ENCODE measurements at places on chromosomes 6 and 20.

DNA sequence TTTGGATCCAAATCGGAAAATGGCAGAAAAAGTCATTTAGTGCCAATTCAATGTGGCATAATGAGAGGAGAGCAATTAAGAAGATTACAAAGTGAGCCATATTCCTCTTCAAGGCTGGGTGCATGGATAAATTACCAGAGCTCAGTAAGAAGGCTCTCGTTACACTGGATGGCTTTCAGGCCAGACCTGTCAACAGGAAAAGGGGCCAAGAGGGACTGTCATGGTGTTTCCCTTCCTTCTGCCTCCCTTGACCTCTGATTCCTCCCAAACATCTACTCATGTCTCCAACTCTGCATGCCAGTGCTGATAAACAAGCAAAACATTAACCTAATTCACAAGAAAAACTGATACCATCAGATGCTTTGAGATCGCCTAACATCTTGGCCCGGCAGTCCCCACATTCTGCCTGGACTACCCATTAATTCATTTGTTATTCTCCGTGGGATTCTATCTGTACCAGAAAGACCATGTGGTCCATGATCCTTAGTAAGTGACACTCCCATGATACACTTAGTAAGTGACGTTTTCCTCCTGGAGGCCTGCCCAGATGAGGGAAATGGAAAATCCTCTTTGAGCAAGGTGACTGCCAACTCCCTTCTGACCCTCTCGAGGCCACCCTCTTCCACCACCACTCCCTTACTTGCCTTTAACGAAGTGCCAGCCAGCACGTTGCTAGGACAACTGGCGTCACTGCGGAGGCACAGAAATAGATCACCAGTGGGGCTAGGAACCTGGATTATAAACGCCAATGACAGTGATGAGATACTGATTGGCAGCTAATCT, 239.2 kb downstream of the GMPR start:
- DNase-seq, result peak; percentile 25

GRCh38 chr6:125547381-125547780, 202.1 kb upstream of the HEY2 start:
- peak; percentile 15 for DNase-seq

- no peak for DNase-seq
These were observed 137.7 kb downstream of the LRRC1 start for GRCh38 chr6:53932516-53932915.

GRCh38 chr6:32181915-32182529, 2.0 kb downstream of the AGER start:
- no peak for DNase-seq

DNA sequence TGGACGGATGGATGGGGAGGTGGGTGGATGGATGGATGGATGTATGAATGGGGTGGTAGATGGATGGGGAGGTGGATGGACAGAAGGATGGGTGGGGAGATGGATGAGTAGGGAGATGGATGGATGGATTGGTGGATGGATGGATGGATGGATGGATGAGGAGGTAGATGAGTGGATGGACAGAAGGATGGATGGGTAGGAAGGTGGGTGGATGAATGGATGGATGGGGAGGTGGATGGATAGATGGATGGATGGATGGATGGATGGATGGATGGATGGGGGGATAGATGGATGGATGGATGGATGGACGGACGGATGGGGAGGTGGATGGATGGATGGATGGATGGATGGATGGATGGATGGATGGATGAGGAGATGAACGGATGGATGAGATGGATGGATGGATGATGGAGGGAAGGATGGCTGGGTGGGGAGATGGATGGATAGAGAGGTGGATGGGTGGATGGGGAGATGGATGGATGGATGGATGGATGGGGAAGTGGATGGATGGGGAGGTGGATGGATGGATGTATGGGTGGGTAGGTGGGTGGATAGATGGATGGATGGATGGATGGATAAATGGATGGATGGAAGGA, 7.2 kb downstream of the EEF1A2 start:
- no peak for DNase-seq

DNA sequence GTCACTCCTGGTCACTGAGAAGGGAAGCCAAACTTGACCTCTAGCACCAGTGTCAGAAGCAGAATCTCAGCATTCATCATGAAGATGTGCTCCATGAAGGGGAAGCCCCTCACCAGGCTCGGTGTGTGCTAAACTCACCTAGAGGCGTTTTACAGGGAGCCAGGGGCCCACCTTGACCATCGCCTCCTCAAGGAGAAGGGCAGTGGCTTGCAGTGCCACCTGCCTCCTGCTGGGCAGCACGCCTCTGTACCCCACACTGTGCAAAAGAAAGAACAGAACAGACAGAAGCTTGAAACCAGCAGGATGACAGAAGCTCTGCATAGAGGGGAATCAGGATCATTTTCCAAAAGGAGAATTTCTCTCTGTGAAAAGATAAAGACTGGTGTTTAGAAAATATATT, 39.7 kb downstream of the NOX3 start:
- DNase-seq, result no peak

GRCh38 chr6:33566182-33567084, 13.6 kb downstream of the BAK1 start:
- DNase-seq, result no peak

GRCh38 chr20:39799366-39799965, 837.3 kb downstream of the DHX35 start:
- DNase-seq, result no peak

DNA sequence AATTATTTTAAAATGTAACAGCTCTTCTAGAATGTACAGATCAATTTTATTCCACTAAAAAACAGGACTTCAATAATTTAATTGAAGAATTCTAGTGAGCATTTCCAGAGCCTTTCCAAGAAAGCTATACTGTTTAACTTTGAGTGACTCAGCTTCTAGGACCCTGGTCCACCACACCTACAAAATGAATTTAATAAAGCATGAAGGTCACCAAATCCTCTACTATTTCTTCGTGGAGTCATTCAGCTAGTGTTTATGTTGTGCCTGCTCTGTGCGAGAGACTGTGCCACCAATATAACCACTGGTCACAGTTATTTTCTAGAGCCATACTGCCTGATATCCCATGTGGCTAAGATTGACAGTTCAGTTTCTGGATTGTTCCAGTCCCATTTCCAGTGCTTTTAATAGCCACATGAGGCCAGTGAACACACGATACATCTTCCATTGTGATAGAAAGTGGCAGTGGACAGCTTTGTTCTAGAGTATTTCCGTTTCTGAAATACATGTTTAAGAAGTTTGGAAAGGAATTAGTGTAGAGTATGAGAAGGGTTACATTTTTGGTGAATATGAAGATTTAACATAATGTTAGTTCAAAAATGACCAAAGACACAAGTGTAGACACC, 160.7 kb downstream of the MTHFD1L start:
- no peak for DNase-seq

GRCh38 chr20:57480444-57481160, 44.3 kb downstream of the CTCFL start:
- DNase-seq, result no peak

GRCh38 chr6:56430629-56431600, 183.5 kb upstream of the COL21A1 start:
- DNase-seq, result no peak

GRCh38 chr6:118285791-118286190, 262.3 kb upstream of the PLN start:
- no peak for DNase-seq

DNA sequence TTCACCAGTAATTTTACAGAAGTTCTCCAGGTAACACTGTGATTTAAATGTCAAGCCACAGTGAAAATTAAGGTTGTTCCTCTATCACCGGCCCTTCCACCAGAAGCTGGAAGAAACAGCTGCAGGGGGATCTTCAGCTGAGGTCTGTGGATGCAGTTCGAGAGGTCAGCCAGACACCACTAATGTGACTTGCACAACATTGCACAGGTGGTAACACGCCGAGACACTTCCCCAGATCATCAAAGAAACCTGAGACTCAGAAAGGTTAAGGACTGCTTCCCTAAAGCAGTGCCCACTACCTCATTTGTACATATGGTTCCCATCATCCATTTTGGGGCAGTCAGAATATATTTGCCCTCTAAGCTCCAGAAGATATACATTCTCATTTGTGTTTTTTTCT, 8.1 kb upstream of the SERPINB9 start:
- DNase-seq, result no peak

DNA sequence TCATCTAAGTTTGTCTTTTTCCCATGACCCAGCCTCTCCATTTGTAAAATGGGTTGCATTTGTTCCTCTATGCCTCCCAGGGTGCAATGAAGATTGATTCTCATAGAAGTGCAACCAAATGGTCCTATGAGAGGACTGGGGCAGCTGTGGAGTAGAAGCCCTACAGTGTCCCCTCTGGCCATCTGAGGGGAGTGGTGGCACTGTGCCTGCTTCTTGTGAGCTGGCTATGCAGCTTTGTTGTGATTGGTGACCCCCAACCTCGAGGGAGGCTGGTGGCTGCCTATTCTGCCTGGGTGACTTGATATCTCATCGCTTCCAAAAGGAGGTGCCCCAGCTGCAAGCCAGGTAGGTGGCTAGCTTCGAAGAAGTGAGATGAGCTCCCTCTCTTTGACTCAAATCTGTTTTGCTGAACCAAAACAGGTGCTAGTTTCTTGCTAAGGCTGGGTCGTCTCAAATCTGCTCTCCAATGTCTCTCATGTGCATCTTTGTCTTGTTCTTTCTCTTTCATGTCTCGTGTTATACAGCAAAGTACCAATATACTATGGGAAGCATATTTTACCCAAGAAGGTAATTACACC, 33.9 kb downstream of the TXLNB start:
- no peak for DNase-seq

GRCh38 chr6:139334806-139335446, 39.5 kb downstream of the CITED2 start:
- peak; percentile 66 for DNase-seq

All from brain (organoid and tissue), 16 donors.